ENCODE measurements at places on chromosomes 7 and 10.

DNA sequence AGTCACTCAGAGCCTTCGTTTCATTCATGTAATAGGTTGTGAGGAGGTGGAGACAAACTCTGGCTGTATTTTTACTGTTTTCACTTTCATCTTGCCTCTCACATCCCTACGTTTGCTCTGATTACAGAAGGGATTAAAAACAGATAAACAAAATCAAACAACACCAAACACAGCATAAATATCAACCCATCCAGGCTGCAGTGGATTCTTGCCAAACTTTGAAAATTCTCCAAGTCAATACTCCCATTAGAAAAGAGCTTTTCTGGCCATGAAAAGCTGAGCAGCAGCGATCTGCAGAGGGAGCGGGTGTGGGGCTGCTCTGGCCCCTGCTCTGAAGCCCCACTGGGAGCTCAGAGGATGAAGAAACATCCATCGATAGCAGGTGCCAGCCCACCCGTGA, 283.2 kb downstream of the WDR37 start:
- H3K4me1 ChIP-seq, result no peaks in the 10 kb centered on the region
- no peaks in the 10 kb centered on the region for H3K36me3 ChIP-seq

DNA sequence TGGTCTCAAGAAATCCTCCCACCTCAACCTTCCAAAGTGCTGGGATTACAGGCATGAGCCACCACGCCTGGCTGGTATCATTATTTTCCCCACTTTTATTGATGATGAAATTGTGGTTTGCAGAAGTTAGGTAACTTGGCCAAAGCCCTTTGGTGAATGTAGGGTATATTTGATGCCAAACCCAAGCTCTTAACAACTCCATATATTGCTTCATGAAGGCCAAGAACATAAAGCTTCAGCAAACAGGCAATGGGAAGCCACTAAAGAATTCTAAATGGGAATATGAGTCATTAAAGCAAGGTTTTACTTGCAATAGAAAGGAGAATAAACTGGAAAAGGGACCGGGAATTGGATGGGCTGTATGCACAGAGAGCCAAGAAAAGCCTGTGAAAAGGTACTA, 142.7 kb downstream of the KMT2E start:
- H3K27ac ChIP-seq, result no peak overlapping the region
- no peak overlapping the region for H3K4me3 ChIP-seq
- no peaks in the 10 kb centered on the region for H3K4me1 ChIP-seq
- no peaks in the 10 kb centered on the region for H3K27me3 ChIP-seq
- no peak for DNase-seq
- no peaks in the 10 kb centered on the region for H3K36me3 ChIP-seq

DNA sequence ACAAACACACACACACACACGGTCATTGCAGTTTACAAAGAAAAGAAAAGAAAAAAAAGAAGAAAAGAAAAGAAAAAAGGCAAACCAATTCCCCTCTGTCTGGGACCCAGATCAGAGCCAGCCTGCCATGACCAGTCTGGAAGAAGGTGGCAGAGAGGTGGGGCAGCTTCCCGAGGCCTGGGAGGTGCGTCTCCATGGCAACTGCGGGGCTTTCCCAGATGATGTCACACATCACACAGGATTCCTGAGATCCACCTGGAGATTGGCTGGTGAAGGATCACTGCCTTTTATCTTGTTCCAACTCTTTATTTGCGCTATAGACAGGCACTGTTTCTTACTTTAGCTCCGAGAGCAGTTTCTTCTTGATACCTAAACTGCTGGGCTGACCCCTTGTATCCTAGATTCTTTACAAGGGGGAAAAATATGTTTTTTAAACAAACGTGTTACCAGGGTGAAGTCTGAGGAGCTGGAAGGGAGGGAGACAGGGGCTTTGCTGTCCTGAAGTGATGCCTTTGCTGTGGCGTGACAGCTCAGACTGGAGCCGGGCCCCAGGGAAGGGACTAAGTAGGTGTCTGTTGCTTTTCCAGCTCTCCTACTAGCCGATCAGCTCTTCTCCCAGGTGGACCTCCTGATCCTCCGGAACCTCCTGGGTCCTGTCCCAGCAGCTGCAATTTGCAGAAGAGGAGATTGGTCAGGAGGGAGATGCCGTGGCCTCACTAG, 298.5 kb downstream of the KLF6 start:
- H3K4me3 ChIP-seq, result no peak overlapping the region
- H3K4me1 ChIP-seq, result no peaks in the 10 kb centered on the region
- no peaks in the 10 kb centered on the region for H3K27me3 ChIP-seq
- no peak for DNase-seq
- no peak overlapping the region for H3K27ac ChIP-seq

DNA sequence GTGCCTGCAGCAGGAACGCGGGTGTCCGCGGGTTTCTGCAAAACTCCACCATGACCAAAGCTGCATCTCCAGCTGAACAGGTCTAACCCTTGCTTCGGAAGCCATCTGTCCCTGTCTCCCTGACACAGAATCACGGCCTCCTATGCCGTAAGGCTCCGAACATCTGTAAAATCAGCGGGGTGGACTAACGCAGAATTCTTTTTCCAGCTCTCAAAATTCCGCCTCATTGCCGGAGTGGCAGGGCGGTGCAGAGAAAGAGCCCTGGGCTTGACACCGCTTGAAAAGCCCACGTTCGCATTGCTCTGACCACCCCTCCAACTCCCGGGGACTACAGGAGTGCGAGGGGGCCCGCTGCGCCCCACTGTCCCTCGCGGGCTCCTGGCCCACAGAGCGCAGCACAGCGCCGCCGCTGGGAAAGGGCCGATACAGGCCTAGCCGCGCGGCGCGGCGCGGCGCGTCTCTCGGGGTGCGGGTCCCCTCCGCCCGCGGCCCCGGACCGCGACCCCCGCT, 409 bp downstream of the DNMBP start:
- peak overlapping the region; percentile 73 for H3K4me3 ChIP-seq
- H3K4me1 ChIP-seq, result peaks cover 2% of the 10 kb centered on the region
- H3K27ac ChIP-seq, result no peak overlapping the region
- no peak for DNase-seq
- no peaks in the 10 kb centered on the region for H3K36me3 ChIP-seq

DNA sequence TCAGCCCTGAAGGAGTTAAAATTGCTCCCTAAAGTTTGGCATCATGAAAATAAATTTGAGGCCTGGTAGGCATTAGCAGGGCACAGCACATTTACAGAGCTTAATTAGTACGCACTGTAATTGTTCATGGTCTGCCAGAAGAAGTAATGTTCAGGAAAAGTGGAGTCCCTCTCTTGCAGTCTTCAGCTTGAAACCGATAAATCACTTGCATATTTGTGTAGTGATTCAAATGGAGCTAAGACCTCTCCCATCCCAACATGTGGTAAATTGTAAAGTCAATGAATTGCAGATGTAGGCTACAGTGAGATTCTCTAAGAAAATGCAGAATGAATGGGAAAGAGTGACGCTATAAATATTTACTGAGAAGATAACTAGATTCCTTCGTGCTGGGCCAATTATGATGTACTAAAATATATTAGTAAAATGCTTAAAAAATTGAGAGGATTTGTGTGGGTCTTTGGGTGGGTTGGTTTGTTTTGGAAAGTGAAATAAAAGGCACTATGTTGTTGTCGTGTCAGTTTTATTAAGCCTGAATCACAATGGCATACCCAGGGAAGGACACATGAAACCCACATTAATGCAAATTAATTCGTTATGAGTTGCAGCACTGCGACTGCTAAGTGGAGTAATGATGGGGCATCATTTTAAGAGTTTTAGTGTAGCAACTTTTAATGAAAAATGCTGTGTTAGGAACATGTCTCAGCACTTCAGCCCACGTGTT, 8.4 kb downstream of the TCF7L2 start:
- no peaks in the 10 kb centered on the region for H3K27me3 ChIP-seq
- H3K27ac ChIP-seq, result peak overlapping the region; percentile 99
- H3K4me1 ChIP-seq, result peaks cover 6% of the 10 kb centered on the region
- H3K4me3 ChIP-seq, result no peak overlapping the region

DNA sequence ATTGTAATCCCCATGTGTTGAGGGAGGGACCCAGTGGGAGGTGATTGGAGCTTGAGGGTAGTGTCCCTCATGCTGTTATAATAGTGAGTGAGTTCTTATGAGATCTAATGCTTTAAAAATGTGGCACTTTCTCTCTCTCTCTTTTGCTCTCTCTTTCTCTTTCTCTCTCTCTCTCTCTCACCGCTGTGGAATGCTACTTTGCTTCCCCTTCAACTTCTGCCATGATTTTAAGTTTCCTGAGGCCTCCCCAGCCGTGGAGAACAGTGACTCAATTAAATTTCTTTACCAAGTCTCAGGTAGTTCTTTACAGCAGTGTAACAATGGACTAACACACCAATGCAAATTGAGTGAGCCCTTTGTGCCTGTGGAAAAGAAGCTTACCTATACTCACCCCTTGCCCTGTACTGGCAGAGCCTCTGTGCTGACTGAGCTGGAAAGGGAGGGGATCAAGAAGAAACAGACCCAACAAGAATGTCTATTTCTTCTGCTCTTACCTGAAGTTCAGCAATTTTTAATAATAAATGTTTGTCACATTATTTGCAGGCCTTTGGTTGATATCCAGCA, 642.5 kb upstream of the KCND2 start:
- no peaks in the 10 kb centered on the region for H3K27me3 ChIP-seq
- H3K36me3 ChIP-seq, result no peaks in the 10 kb centered on the region
- DNase-seq, result no peak

DNA sequence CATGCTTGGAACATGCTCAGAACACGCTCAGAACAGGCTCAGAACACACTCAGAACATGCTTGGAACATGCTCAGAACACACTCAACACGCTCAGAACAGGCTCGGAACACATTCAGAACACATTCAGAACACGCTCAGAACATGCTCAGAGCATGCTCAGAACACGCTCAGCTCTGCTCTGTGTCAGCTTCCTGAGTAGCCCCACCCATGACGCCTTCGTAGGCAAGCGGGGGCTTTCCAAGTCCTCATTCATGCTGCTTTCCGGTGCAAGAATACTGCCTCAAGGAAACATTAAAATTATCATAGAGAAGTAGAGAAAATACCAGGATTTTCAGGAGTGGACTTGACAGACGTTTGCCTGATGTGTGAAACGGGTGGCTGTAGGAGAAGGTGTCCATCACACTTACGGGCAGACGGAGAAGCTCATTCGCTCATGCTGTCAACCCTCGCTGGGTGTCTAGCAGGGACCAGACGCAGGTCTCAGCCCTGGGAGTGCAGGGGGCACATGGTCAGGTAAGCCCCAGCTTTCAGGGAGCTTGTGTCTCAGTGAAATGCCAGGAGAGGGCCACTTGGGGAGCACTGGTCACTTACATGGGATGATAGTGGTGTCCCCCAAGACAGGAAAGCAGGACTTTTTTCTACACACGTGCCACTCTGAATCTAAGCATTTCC, 24.7 kb downstream of the EN2 start:
- no peaks in the 10 kb centered on the region for H3K27me3 ChIP-seq
- H3K4me1 ChIP-seq, result peaks cover 2% of the 10 kb centered on the region
- H3K36me3 ChIP-seq, result no peaks in the 10 kb centered on the region
- DNase-seq, result no peak
- no peak overlapping the region for H3K4me3 ChIP-seq
